ENCODE measurements at places on chromosomes 3 and 15.

DNA sequence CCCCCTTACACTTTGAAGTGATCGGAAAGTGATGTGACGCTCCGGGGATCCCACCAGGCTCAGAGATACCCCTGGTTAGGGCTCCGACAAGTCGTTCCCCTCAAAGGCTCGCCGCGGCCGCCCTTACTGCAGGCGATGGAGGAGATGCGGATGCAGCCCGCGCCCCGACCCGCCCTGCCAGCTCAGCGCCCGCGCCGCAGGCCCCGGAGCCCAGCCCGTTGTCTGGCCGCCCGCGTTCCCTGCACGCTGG, 228 bp downstream of the GLT8D1 start:
- DNase-seq = no peak

DNA sequence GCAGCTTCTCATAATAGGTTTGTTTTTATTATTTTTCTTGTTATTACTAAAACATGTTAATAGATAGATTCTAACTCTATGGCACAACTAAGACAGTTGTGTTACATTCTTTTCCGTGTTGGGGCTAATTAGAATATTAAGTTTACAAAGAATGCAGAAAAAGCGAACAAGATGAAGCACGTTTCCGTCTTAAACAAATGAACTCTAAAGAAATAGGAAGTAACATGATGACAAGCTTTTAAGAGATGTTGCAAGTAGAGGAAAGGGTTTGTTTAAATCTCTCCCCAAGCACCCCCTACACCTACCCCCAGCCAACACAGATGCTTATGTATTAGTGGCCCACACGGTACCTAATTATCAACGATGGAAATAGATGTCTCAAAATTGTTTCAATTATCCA, 207.1 kb downstream of the TP63 start:
- DNase-seq = no peak

- DNase-seq = no peak
Measured at GRCh38 chr15:39283531-39283930, 297.3 kb upstream of the THBS1 start.

DNA sequence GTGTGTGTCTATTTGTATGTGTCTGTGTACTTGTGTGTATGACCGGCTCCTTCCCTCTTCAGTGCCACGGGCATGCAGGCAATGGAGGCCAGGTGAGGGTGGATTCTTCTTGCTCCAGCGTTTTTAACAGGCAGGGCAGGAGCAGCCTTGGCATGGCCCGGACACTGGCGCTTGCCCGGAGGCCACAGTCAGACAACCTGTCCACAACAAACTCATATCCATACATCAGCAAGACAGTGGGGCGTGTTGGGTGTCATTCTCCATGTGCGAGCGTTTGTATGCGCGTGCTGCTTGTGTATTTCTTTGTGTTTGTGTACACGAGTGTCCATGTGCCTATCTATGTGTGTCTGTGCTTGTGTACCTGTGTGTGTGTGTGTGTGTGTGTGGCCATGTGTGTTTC, 29.8 kb downstream of the PTH1R start:
- no peak for DNase-seq

DNA sequence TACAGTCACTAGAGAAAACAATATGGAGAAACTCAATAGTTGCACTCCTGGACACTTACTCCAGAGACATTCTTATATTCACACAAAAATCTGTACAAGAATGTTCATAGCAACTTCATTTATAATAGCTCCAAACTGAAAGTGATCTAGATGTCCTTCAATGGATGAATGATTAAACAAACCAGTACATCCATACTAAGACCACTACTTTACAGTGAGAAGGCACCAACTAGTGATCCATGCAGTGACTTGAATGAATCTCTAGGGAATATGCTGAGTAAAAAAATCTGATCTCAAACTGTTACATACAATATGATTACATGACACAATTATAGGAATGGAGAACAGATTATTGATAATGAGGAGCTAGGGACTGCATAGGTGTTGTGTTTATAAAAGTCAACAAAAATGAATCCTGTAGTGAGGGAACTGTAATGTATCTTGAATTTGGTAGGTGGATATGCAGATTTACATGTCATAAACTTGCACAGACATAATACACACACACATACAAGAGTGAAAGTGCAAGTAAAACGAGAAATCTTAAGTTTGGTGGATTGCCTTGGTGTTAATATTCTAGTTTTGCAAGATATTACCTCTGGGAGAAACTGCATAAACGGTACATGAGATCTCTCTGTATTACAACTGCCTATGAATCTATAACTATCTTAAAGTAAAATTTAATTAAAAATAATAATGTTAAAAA, 85.7 kb downstream of the SPATA16 start:
- DNase-seq = no peak

- DNase-seq = no peak
Measured at GRCh38 chr3:162769564-162769963, 1273.0 kb downstream of the OTOL1 start.

DNA sequence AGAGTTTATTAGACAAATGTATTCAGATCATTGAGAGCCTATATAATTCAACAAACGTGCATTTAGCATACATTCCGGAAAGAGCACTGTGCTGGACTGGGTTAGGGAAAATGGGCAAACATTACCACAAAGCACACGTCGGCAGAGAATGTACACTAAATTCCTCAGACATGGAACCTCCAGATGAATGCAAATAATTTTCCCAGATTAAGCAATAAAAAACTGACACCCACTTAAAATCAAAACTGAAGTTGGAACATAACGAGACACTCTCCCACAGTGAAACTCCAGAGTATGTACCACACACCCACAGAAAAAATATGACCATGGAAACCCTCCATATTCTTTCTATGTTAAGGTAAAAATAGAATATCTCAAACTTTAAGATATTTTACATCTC, 4.8 kb downstream of the SECISBP2L start:
- DNase-seq = no peak

- DNase-seq = no peak
Measured at GRCh38 chr3:58952128-58952917, 97.5 kb downstream of the CFAP20DC start.

GRCh38 chr15:48935236-48935635, 28.5 kb downstream of the SHC4 start:
- DNase-seq = no peak

DNA sequence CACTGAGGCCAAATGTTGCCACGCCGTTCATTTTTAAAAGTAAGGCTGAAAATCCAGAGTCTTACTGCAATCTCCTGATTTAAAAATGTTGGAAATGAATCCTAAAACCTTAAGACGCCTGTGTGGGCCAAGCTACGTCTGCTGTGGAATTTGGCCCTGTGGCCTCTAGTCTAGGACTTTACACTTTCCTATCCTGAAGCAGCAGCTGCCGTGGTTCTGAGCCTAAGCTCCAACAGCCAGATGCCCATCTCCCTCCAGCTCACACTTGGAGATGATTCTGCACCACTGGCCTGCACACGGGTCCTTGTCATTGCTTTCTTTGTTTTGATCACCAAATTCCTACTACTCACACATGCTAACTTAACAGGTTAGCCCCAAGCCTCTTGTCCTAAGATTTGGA, 286.4 kb upstream of the LYSMD4 start:
- DNase-seq = no peak

GRCh38 chr3:187741403-187742350, 3.6 kb downstream of the BCL6 start:
- no peak for DNase-seq

DNA sequence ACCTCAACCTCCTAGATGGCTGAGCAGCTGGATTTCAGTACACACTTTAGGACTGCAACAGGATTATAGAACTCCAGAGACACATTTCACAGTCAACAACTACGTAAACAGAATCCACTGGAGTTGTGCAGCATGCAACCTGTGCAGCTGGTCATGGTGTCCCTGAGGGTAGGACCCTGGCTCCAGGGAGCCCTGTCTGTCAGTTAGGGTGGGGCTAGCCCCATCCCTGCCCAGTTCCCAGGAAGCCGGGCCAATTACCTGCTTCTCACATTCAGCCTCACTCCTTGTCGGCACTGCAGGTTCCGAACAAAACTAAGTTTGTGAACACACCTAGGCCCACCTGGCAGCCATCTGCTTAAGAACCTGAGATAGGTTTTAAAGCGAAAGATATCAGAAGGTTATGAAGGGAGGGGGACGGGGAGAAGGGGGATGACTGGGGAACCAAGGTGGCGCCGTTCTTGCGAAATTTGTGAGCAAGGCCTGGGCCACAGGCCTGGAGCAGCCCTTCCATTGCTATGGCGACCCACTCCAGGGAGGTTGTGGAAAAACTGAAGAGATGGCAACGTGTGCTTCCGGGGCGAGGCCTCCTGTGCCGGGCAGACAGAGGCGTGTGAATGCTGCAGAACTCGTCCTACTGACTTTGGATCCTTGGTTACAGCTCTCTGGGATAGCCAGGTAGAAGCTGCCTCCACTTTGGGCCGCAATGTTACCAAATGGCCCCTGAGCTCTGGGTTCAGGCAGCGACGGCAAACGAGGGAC, 25.3 kb downstream of the ACSBG1 start:
- no peak for DNase-seq

DNA sequence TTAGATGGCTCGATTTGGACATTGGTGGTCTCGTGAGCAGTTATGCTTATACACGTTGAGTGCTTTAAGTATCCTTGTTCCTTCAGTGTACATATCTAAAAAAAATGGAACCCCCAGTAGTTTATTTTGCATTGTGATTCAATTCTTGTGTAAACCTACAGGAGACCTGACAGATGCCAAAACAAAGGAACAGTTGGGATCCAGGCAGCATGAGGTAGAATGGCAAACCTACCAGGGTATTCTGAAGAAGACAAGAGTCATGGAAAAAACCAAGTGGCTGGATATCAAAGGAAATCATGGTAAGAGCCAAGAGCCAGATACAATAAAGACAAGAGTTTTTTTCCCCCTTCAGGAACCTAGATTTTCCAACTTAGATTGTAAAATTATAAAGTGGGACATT, 2.0 kb downstream of the TMEM62 start:
- DNase-seq = peak; percentile 66

GRCh38 chr3:37862219-37862902, 681 bp downstream of the CTDSPL start:
- no peak for DNase-seq

DNA sequence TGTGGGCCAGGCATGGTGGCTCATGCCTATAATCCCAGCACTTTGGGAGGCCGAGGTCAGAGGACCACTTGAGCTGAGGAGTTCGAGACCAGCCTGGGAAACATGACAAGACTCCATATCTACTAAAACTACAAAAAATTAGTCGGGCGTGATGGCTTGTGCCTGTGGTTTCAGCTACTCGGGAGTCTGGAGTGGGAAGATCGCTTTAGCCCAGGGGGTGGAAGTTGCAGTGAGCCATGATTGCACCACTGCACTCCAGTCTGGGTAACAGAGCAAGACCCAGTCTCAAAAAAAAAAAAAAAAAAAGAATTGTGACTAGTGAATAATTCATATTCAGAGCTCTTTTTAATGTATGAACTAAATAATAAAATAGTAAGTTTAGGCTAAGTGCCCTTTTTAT, 87.8 kb upstream of the TSEN2 start:
- no peak for DNase-seq

DNA sequence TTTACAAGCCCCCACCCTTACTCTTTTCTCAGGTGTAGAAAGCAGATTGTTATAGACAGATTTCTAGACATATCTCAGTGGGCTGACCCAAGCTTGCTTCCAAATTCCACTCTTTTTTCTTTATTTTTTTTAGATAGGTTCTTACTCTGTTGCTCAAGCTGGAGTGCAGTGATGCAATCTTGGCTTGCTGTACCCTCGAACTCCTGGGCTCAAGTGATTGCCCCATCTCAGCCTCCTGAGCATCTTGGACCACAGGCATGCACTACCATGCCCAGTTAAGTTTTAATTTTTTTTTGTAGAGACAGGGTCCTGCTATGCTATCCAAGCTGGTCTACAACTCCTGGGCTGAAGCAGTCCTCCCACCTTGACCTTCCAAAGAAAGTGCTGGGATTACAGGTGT, 53.5 kb upstream of the ADAMTS9 start:
- DNase-seq = no peak

GRCh38 chr3:11126653-11127052, 27.6 kb upstream of the HRH1 start:
- no peak for DNase-seq

DNA sequence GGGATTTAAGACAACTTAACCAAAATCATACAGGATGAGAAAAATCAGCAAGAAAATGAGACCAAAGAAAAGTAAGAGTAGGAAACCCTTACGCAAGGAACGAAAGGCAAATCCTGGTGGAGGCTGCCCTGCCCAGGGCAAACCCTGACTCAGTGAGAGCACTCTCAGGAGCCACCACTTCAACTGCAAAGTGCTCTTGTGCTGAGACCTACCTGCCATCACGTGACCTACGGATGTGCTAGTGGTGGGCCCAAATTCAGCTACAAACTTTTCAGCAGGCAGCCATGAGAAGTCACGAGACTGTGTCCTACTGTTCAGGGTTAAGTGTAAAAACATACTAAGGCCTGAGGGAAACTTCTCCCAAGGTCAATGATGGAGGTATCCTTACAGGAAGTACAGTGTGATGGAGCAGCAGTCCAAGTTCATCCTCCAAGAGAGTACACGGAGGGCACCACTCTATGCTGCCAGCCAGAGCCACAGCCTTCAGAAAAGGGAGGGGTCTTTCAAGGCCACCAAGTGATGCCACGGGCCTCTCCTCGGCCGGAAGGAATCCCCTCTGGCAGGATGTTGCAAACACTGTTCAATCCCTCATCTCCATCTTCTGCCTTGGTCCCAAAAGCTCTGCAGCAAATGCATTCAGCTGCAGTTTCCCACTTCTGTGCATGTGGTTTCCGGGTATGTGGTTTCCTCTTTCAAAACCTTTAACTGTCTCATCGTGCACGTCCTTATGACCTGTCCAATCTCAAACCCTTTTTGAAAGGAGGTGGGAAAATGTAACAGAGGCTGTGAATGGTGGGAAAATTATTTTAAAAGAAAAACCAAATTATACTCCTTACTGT, 9.5 kb downstream of the CHSY1 start:
- no peak for DNase-seq

DNA sequence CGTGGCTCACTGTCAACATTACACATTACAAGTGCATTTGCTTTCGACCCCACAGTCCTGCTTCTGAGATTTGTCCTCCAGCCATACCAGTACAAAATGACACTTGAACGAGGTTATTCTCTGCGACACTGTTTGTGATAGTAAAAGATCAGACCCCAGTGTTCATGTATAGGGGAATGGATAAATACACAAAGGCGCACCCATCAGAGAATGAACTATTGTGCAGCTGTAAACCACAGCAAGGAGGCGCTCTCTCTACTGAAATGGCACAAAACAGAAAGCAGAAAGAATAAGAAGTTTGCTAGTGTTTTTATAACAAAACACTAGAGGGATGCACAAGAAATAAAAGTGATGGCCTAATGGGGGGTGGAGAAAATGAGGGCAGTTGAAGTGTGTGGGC, 4.9 kb upstream of the CHSY1 start:
- DNase-seq = no peak

GRCh38 chr15:51497806-51498205, 124.8 kb downstream of the DMXL2 start:
- no peak for DNase-seq

- DNase-seq = no peak
Measured at GRCh38 chr3:10766049-10766705, 49.9 kb upstream of the SLC6A11 start.

Data from COR-L47 (cell line).